Stomach (tissue), 19 donors: ENCODE measurements at places on chromosomes 7 and 10. TPM values are rescaled to one million over a fixed set of nuclear protein-coding genes. Genes with fewer than 3 reads are reported as not detected.

Gene CTAGE15
- not detected for polyA plus RNA-seq

Gene ZNF679
- polyA plus RNA-seq, result not detected

Gene ASB10
- 0.05 TPM for polyA plus RNA-seq

Gene KLHL7
- polyA plus RNA-seq, result 21.7 TPM

Gene CCM2
- polyA plus RNA-seq, result 38.7 TPM

Gene AOAH
- 4.3 TPM for polyA plus RNA-seq

Gene OR9A2
- polyA plus RNA-seq, result not detected

Gene GIMAP1
- 2.4 TPM for polyA plus RNA-seq

Gene VTI1A
- polyA plus RNA-seq, result 6.5 TPM

Gene AQP1
- polyA plus RNA-seq, result 3.8 TPM

Gene UFSP1
- polyA plus RNA-seq, result 4.1 TPM

Gene MPLKIP
- polyA plus RNA-seq, result 42.0 TPM

Gene NKX1-2
- polyA plus RNA-seq, result 0.10 TPM

Gene OR2A5
- not detected for polyA plus RNA-seq

Gene PDE6C
- not detected for polyA plus RNA-seq

Gene SPDYE2
- not detected for polyA plus RNA-seq

Gene PCGF5
- polyA plus RNA-seq, result 35.4 TPM

Gene CRYGN
- polyA plus RNA-seq, result not detected

Gene FGFBP3
- 0.80 TPM for polyA plus RNA-seq

Gene CALML5
- not detected for polyA plus RNA-seq

Gene C10orf53
- not detected for polyA plus RNA-seq

Gene DOCK4
- 1.8 TPM for polyA plus RNA-seq

Gene ITPRIP
- 12.3 TPM for polyA plus RNA-seq

Gene SUPV3L1
- 49.4 TPM for polyA plus RNA-seq

Gene MSS51
- polyA plus RNA-seq, result 1.8 TPM

Gene CCDC186
- polyA plus RNA-seq, result 4.7 TPM
